HAP-1 (cell line): ENCODE measurements at places on chromosomes 11 and 22.

DNA sequence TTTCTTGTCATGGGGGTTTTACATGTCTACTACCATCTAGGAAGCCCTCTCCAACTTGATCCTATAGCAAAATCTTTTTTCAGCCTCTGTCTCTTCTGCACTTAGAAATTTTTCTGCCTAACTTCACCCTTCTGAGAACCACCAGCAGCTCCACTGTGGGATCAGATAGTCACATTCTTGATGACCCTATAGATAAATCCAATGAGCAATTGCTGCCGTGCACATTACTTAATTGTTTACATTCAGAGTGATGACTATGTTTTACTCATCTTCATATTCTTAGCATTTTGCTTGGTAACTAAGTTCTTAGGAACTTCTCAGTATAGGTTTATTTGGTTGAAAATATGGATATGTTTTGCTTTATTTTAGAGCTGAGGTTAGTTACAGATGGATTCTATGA lies 12.4 kb upstream of the ETS1 start:
- no peak for DNase-seq

DNA sequence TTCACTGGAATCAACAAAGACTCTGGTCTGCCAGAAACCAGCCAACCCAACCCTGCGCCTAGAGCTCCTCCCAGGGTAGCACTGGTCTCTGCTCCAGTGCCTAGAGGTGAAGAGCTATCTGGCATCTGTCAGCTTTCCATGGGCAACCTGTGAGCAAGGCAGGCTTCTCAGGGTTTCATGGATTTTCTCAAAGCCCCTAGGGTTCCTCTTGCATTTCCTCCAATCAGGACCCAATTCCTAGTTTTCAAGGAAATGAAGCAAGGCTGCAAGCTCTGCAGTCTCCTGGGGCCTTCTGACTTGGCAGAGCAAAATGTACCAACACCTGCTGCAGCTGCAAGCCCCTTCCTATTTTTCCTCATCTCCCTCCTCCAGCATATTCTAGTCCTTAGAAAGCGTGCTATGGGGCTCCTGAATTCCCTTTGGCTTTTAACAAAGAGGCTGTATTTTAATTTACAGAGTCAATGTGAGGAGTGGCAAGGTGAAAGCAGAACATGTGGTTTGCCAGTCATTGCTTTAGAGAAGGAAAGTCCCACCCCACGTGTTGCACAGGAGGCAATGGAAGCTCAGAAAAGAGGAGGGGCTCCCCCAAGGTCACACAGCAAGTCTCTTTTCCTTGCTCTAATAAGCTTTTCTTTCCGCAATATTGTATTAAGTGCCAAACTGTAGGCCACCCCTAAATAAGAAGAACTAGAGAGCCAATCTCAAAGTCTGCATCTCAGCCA lies 33.0 kb upstream of the RIC3 start:
- no peak for DNase-seq

DNA sequence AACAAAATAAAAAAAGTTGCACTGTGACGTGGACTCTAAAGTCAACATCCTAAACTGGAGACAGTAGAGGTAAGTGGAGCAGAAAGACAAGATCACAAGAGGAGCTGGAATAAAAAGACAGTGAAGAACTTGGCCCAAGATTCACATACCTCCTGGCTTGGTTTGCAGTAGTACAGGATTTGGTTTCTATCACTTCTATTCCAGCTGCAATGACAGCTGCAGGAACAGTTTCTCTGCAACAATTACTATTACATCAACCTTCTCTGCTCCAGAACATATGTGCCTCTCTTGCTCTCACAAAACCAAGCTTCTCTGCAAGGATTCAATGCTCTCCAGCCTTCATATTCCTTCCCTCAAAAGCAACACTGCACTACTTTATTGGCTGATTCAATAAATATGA lies 7.8 kb upstream of the KDM2A start:
- no peak for DNase-seq

DNA sequence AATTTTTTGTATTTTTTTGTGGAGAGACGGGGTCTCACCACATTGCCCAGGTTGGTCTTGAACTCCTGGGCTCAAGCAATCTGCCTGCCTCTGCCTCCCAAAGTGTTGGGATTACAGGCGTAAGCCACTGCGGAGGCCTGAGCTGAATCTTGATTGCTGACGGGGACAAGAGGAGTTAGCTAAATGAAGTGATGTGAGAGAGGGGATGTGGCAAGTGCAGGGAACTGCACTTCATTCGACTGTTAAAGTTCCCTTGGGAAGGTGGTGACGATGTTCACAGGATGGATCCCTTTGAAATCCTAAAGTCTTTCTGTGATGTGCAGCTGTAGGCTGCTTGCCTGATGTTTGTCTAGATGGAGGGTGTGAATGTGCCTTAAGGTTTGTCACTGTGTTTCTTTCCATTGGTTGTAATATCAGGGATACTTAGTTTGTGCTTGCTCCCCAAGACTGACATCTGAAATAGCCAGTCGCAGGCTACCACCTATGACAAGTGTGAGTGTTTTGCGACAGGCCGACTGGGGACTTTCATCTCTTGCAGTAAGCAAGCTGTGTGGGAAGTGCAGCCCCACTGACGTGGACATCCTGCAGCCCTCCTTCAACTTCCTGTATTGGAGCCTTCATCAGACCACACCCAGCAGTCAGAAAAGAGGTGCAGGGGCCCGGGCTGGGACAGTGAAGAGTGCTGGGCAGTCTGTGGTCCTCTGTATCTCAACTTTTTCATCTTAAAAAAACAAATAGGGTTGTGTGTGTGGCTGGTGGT lies 19.6 kb upstream of the CCDC134 start:
- no peak for DNase-seq

DNA sequence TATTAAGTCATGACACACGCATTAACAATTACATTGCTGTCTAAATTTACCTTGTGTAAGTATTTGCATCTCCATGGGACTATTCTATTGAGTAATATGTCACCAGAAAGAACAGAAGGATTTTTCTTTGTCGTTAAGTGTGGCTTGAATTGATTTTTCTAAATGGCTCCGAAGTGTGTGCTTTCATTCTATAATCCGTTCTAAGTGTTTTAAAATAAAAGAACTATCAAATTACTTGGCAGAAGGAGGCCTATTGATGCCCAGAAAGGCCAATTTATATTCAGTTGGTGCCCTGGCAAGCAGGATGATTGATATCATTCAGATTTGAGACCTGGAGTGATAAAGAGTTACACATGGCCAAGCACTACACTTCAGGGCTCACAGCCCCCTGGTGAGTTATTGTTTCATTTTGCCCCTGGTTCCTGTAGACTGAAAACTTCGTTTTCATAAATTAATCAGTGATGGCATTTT lies 538.9 kb upstream of the ANO5 start:
- DNase-seq = peak; percentile 35

- no peak for DNase-seq
Measured at GRCh38 chr11:1276041-1276790, 33.2 kb downstream of the TOLLIP start.

DNA sequence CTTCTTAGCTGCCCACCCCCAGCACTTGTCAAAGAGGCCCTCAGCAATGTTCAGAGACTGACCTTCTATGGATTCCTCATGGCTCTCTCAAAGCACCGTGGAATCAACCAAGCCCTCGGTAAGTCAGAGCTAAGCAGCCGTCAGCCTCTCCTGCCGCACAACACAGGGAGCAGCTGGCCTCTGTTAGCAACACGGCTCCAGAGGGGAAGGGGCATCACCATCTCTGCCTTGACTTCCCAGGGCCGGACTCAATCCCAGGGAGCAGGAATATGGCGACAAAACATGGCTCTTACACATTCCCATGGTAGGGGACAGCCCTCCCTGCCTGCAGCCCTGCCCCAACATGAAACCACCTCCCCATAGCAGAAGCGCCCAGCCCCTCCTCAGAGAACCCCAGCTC lies 18.9 kb downstream of the ARFGAP2 start:
- DNase-seq = no peak

DNA sequence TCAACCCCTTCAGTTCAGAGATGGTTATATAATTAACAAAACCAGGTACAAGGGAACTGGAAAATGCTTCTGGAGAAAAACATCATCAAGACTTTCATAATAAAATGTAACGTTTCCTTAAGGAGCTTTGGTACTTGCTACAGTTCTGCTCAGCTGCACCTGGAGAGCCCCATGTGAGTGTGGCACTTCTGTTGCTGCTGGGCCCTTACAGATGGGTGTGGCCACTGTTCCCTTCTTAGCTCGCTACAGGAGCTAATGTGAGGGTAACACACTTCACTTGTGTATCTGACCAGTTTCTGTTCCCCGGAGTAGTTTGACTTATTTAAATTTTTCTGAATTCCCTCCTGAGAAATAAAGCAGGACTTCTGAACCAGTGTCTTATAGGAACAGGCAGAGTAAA lies 4.0 kb downstream of the POU2AF3 start:
- DNase-seq = no peak

DNA sequence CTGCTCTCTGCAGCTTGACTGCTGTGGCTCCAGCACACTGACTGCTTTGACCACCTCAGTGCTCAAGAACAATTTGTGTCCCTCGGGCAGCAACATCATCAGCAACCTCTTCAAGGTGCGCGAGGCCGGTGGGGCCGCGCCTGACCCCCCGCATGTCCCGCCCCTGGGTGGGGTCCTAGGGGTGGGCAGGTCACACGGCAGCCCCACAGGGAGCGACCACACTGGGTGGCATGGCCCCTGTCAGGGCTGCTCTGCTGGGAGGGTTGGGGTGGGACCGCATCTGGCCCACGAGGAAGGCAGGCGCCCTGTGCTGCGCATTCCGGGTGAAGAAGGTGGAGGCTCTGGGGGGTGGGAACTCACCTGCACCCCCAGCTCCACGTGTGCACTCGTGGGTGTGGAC lies 4.7 kb upstream of the TSSC4 start:
- DNase-seq = no peak

DNA sequence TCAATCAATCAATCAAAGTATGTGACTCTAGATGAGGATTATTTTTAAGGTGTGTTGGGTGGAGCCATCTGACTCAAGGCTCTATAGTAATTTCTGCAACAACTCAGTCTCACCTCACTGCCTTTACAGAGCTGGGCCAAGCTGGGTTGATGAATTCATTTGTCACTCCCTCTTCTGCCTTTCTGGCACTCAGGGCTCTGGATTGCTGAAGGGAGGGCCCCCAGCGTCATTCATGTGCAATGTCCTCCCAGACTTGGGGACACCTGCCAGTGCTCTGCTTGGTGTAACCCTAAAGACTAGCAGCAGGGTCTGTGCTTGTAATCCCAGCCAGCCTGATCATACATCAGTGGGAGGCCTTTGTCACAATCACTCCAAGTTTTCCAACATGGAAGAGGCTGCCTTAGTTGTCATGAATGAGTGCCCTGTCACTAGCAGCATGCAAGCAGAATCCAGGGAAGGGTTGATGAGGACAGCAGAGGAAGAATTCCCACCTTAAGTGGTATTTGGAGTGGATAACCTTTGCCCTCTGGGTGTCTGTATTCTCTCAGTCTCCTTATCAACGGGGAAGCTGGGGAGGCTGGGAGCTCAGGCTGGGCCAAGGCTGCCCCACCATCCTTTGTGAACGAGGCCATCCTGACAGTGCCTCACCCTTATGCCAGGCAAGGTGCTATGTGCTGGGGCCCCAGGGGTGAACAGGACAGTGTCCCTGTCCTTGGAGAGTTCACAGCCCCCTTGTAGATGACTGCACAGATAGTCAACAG lies 2.0 kb upstream of the TP53I11 start:
- DNase-seq = no peak

- no peak for DNase-seq
Measured at GRCh38 chr11:117972629-117973502, 13.3 kb upstream of the IL10RA start.

DNA sequence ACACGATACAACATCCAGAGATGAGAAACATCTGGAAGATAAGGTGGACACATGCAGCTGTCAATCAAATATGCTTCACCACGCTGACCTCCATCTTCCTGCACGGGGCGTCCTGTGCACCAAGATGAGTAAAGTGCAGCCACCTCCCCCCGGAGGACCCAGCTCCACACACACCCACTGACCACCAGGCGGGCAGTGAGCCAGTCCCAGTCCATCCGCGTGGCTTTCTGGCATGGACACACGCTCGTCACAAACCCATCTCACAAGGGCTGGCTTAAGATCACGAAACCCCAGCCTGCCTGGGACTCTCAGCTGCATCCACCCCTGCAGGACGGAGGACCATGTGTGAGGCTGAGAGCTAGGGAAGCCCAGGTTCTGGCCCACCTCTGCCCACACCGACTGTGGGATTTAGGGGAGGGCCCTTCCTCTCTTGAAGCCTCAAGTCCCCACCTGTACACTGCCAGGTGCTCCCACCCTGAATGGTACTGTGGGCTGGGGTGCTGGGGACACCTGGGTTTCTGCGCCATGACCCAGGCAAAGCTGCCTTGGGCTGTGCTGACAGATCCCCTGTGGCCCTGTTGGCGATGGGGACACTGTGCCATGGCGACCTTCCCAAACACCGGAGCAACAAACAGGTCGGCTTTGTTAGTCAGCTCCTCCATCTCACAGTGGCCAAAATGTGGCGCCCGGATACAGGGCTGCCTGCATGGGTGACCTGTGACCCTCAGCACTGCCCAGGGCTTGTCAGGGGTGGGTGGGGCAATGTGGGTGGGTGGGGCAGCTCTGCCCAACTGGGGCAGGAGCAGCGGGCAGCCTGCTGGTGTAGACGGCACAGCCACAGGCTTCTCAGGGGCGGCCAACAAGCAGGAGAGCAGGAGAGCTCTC lies 629.0 kb downstream of the TBC1D22A start:
- no peak for DNase-seq

- peak; percentile 92 for DNase-seq
Measured at GRCh38 chr11:406796-407650, 7.8 kb downstream of the SIGIRR start.

DNA sequence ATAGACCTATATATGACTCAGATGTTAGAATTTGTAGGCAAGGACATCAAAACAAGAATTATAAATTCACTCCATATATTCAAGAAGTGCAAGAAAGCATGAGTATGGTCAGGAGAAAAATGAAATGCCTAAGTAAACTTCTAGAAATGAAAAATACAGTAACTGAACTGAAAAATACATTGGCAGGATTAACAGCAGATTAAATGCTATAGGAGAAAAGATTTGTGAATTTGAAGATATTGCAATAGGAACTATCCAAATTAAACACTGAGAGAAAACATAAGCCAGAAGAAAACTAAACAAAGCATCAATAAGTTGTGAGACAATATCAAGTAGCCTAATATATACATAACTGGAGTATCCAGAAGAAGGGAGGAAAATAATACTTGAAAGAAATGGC lies 46.6 kb upstream of the TMEM45B start:
- DNase-seq = no peak

DNA sequence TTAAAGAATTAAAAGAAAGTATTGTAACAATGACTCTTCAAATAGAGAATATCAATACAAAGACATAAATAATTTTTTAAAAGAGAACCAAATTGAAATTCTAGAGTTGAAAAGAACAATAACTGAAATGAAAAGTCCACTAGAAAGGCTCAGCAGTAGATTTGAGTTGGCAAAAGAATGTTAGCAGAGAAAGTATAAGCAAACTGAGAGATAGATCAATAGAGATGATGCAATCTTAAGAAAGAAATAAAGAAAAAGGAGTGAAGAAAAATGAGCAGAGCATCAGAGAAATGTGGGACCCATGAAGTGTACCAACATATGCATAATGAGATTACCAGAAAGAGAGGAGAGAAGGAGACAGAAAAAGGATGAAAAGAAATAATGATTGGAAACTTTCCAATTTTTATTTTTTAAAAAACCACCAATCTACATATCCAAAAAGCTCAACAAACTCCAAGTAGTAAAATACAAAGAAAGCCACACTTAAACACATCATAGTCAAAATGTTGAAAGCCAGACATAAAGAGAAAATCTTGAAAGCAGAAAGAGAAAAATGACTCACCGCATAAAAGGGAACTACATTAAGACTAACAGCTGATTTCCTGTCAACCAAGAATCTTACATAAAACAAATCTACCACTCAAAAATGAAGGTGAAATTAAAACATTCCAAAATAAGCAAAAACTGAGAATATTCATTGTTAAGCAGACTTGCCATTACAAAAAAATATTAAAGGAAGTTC lies 20.9 kb downstream of the NCF4 start:
- DNase-seq = no peak

- DNase-seq = no peak
Measured at GRCh38 chr22:45225732-45226502, 14.8 kb downstream of the KIAA0930 start.
